NCI-H2171 treated with DMSO at 0.1 percent for 48 hours (cell line): ENCODE measurements at places on chromosomes 7 and 10.
A peak's percentile ranks its signal among the peaks of the same experiment; 100 is the strongest.

GRCh38 chr7:31327071-31327470 is 13.5 kb downstream of the NEUROD6 start:
- DNase-seq = no peak

DNA sequence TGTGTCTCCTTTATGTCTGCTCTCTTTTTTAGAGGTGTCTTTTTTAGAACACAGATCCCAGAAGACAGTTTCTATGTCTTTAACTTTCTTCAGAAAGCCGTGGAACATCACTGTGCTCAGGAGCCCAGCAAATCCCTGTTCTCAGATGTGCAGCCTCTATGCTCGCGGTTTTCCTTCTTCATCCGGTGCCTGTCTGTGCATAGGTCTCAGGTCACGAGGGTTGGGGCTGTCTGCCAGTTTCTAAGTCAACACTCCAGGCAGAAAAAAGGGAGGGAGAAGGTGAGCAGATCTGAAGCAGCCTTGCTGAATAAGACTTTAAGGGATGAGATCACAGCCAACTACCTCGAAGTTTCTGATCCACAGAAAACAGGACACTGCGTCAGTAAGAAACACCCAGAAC is 68.5 kb downstream of the CRTAC1 start:
- DNase-seq = no peak

GRCh38 chr10:4470231-4470835 is 355.7 kb upstream of the AKR1E2 start:
- no peak for DNase-seq

DNA sequence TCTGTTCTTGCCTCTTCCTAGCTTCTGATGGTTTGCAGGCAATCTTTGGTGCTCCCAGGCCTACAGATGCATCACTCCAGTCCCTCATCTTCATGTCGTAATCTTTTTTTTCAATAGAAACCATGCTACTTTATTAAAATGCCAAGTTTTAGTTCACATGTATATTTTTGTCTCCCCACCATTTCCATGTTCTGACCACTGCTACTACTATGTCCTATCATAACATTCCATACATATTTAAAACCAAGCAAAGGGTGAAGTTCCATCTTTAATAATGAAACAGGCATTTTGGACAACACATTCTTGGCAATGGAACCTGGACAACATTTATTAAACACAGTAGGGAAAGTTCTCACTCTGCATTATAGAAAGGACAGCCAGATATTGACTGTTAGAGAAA is 58.8 kb downstream of the ZNF518A start:
- no peak for DNase-seq

GRCh38 chr7:44383566-44383965 is 58.2 kb upstream of the CAMK2B start:
- DNase-seq = no peak

DNA sequence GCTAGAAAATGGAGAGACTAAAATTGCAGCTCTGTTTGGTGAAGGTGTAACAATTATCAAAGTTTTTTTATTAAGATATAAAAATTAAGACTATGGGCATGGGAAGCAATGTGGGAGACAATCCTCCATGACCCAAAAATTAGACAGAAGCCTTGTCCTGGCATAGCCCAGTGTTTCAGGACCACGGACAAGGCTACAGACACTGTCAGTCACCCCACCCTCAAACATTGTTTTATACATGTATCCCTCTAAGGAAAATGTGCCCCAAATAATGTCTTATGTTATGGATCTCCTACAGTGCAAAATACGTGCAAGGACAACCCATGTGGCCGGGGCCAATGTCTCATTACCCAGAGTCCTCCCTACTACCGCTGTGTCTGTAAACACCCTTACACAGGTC is 24.0 kb downstream of the HABP2 start:
- DNase-seq = no peak

DNA sequence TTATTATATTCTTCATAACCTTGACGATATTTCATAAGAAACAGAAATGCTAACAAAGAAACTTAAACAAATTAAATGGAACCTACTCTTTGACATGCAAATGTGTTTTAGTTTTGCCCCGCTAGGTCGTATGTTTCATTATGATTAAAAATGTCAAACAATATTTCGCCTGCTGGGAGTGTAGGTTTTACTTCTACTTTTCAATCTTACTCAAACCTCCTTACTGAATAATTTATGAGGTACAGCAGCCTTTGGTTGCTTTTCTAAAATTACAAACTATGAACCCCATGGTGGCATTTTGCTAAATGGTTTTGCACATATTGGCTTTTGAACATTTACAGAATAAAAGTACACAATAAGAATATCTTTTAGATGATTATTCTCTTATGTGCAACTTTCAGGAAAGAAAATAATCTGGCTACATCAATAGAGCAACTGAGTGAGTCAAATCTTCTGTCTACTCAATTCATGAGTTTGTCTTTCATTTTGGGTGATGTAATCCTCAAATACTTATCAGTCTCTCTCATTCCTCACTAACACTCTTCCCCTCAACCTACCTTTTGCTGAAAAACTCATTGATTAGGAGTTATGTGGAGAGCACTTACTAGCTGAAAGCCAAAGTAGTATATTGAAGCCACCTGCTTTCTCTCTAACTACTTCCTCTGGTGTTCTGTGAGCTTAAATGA is 1226.4 kb downstream of the XPNPEP1 start:
- no peak for DNase-seq

GRCh38 chr10:42177077-42177792 is 461.1 kb downstream of the ZNF33B start:
- DNase-seq = no peak

DNA sequence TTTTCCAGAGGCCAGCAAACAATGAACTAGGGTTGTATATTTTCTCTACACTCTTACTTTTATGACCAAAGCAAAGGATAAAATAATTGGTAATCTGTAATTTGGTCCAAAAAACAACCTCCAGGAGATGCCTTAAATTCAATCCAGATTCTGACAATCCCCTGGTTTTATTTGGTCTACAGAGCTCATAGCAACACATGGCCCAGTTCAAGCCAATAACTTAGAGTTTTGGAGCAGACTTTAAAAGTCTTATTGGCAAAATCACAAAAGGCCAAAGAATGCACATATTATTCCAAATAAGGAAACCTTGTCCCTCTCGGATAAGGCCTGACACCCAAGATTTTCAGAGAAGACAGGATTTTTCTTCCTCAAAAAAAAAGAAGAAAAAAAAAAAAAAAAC is 51.9 kb downstream of the SORBS1 start:
- no peak for DNase-seq

- DNase-seq = peak; percentile 24
These were observed 176.5 kb upstream of the FRMD4A start for GRCh38 chr10:14507176-14507575.

GRCh38 chr7:93799750-93800357 is 90.7 kb downstream of the TFPI2 start:
- DNase-seq = peak; percentile 20

DNA sequence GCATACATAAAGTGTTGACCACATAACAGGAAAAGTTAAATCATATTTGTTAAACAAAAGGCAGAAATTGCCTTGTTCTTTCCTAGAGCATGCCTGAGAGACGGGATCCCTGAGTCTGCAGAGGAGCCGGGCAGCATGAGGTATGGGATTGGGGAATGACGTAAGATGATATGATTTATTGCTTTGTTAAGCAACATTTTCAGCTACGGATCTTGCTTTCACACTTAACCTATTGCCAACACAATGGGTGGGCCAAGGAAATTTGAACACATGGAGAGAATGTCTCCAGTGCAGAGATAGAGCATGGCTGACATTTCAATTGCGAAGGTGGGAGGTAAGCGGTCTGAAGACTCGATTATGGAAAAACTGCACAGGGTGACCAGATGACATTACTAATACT is 76.7 kb downstream of the EMX2 start:
- DNase-seq = peak; percentile 8

- DNase-seq = no peak
These were observed 2.6 kb downstream of the MRPL43 start for GRCh38 chr10:100984672-100985177.

- no peak for DNase-seq
These were observed 154.8 kb downstream of the CCDC3 start for GRCh38 chr10:12846718-12847117.

DNA sequence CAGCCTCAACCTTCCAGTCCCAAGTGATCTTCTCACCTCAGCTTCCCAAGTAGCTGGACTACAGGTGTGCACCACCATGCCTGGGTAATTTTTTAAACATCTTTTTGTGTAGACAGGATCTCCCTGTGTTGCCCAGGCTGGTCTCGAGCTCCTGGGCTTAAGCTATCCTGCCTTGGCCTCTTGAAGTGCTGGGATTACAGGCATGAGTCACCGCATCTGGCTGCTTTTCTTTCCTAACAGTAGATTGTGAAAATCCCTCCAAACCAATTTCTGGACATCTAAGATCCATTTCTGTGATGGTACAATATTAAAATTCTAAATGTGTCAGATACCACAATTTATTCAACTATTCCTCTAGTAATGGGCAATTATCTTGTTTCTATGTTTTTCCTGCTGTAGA is 38.7 kb downstream of the RAB18 start:
- no peak for DNase-seq

DNA sequence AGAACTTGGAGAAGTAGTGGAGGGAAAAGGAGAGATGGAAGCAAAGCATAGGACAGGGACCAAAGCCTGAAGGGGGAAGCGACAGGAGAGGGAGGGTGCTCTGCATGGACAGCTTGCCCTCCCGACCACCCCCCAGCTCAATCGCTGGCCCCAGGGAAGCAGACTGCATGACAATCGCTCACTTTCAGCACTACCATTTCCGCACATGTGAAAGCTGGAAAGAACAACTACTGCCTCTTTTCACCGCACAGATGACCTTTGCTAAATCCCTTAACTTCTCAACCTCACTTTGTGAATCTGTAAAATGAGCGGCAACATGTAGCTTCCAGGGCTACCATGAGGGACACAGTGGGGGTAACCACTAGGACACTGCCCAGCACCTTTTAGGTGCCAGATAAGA is 17.1 kb downstream of the VOPP1 start:
- DNase-seq = no peak

DNA sequence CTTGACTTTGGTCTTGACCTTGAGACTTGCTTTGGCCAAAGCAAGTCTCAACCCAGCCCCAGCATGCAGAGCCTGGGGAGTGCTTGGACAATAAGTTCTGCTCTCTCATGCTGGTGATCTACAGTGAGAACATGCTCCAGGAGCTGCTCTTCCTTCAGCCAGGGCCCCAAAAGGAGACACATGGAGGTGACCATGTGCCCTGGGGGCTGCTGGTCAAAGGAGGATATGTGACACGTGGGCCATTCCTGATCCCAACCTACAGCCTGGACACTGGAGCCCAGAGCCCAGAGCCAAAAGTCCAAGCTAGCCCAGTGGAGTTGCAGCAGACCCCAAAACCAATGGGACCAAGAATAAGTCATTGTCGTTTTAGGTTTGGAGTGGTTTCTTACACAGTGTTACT is 78.2 kb upstream of the CHST15 start:
- DNase-seq = no peak

DNA sequence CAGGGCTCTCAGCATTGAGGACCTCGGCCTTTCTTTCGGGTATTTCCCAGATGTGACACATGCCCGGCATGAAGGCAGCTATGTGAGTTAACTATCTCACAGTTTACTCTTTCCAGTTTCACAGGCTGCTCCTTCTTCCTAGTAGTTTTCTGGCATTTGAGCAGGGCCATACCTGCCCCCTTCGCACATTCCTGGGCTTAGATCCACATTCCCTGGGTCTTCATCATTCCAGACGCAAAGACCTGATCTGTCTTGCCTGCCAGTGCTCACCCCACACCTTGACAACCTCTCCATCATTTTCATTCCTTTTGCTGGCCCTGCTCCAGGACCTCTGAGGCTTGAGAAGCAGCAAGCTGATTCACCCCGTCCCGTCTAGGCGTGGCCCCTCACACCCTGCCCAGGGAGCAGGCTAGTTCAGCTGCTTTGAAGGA is 227.5 kb downstream of the WDR11 start:
- DNase-seq = peak; percentile 15

DNA sequence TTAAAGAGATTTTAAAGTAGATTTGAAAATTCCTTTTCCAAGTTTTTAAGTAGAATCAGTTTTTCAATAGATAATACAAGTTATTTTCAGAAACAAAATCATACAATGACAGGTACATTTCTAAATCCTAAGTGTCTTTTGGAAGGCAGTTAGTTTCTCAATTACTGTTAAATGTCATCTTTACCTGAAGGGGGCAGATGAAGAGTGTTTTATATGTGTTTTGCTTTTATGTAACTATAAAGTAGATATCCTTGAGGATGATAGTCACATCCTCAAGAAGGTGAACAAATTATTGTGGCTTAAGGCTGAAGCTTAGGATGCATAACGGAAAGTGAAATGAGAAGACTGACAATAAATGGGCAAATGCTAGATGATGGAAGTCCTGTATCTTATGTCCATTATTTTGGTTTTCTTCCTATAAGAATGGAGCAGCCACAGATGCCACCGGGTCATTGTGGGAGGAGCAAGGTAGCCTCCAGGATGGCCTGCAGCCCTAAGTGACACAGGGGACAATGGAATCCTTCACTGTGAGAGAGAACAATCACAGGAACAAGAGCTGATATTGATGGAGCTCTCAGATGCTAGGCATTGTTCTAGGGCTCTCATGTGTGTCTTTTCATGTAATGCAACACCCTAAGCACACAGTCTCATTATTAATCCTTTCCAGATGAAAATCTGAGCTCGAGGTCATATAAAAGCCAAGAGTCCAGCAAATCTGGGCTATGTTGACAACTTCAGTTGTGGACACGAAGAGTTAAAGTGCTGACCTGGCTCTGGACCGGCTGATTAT is 14.1 kb upstream of the MKX start:
- DNase-seq = no peak

DNA sequence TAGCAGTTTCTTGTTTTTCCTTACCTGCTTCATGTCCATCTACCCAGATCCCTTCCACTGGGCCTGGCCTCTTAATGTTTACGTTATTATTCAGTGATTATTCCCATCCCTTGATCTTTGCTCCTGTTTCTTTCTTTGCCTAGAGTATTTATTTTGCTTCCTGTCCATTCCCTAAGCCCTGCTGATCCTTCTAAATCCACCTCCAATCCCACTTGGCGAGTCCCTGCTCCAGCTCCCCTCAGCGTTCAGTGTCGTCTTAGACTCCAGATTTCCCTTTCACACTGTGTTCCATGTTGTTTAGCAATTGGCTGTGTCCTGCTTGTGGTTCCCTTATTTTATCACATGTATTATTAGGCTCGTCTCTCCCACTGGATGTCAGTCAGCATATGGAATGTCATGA is 7.3 kb downstream of the PPP2R2D start:
- no peak for DNase-seq

GRCh38 chr10:30639946-30640786 is 10.6 kb upstream of the LYZL2 start:
- peak; percentile 17 for DNase-seq
